Adrenal gland (tissue), 19 donors: ENCODE measurements at places on chromosomes 12 and 14.

DNA sequence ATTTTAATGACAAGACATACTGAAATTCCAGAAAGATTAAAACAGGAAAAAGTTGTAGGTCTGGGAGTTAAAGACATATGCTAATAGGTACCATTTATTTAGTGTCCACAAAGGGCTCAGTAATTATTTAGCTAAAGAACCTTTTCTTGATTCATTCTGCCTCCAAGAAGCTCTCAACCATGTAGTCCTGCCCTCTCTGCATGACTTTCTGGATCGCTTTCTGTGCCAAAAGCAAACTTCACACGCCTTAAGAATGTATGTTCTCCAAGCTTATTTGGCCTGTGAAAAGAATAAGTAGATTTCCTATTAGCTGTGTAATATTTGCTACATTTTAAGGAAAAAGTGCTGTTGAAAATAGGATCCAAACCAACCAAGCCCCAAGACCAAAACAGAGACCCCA is 291.7 kb downstream of the C12orf75 start:
- no peak for DNase-seq

- no peak for DNase-seq
Measured at GRCh38 chr12:96046543-96047228, 11.3 kb upstream of the LTA4H start.

GRCh38 chr12:45726603-45727300 is 2.8 kb upstream of the ARID2 start:
- DNase-seq = peak; percentile 62

GRCh38 chr12:55724226-55724939 is 4.2 kb downstream of the RDH5 start:
- peak; percentile 74 for DNase-seq
